ENCODE measurements at places on chromosomes 3 and 15.

GRCh38 chr3:12793701-12794100 lies 2.8 kb upstream of the CAND2 start:
- no peak for DNase-seq

DNA sequence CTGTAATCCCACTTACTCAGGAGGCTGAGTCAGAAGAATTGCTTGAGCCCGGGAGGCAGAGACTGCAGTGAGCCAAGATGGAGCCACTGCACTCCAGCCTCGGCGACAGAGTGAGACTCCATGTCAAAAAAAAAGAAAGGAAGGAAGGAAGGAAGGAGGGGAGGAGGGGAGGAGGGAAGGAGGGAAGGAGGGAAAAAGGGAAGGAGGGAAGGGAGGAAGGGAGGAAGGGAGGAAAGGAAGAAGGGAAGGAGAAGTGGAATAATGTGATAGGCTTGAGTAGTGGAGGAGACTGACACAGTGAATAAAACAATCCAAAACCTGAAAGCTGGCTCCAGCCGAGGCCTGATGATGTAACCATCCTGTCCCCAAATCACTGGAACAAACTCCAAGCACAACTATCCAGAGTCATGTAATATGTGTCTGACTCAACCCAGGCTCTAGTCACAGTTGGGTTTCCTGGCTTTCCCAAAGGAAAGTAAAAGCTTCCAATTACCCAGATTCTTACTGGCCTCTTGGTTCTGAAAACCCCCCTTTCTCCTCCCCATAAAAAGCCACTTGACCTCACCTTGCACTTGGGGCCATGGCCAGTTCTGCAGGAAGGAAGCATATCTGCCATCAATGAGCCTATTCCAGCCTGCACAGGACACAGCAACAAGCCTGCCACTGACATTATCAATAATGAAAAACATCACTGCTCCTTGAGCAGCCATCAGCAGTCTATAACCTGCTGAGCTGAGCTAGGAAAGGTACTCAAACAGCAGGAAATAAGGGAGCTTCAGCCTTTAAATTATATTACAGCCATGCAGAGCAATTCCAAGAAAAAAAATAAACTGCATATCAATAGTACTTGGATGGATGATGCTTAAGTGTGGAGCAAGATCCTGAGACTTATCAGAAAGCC lies 48.3 kb downstream of the MB21D2 start:
- DNase-seq: no peak

- DNase-seq: no peak
Observed at GRCh38 chr3:69091389-69092029, 6.8 kb downstream of the ARL6IP5 start.

GRCh38 chr15:77034695-77035489 lies 36.0 kb downstream of the TSPAN3 start:
- peak; percentile 46 for DNase-seq

- no peak for DNase-seq
Observed at GRCh38 chr3:143124601-143125520, 5.3 kb downstream of the CHST2 start.

DNA sequence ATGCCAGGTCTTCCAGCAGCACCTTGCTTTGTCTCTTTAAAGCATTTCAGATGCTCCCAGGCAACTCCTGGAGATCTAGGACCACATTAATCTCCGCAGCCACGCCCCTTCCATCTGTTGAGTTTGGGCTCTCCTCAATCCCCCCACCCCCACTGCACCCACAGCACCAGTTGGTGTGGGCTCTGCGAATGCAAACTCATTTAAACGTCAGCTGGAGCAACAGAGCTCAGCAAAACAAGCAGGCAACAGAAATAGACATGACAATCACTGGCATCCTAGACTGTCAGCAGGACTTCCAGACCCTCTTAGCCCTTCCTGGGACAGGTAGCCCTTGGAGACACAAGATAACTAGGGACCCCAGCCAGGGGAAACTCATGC lies 106.9 kb downstream of the LSM3 start:
- no peak for DNase-seq

DNA sequence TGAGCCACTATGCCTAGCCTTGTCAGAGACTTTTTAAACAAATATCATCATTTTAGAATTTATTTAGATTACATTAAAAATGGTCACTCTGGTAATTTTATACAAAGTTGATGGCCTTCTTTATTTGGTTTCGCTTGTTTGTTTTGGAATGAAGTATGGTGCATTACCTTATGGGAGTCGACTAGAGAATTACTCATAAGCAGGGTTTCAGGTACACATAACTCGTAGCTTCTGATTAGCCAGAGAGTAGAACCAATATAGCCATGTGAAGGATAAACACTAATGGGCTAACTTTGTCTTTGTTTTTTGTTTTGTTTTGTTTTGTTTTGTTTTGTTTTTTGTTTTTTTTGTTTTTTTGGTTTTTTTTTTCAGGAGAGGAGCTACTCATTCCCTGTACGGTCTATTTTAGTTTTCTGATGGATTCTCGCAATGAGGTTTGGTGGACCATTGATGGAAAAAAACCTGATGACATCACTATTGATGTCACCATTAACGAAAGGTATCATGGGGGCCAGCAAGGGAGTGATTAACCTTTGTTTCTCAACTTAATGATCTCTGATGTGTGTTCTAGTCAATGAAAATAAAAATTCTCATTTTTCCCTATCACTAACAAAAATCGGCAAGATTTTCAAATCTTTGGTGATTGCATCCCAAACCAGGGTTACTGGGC lies 113.2 kb downstream of the IL1RAP start:
- no peak for DNase-seq

- no peak for DNase-seq
Observed at GRCh38 chr3:5051772-5052171, 70.3 kb upstream of the ARL8B start.

DNA sequence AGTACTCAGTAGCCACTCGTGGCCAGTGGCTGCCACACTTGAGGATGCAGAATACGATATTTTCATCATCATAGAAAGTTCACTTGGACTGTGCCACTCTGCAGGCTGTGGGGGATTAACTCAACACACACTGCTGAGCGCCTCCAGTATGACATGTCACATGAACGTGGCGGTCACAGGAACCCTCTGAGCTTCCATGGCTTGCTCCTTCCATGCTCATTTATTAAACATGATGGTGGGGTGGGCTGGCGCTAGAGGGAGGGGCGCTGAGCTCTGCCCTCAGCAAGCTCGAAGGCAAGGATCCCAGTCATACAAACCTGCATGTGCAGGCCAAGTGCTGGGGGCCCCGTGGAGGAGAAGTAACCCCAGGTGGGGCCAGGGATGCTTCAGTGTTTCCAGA lies 85.5 kb downstream of the WNT7A start:
- DNase-seq: no peak

All from right forelimb (tissue), 1 donor.